Spinal cord (tissue), 10 donors: ENCODE measurements at places on chromosomes 16 and 17.

DNA sequence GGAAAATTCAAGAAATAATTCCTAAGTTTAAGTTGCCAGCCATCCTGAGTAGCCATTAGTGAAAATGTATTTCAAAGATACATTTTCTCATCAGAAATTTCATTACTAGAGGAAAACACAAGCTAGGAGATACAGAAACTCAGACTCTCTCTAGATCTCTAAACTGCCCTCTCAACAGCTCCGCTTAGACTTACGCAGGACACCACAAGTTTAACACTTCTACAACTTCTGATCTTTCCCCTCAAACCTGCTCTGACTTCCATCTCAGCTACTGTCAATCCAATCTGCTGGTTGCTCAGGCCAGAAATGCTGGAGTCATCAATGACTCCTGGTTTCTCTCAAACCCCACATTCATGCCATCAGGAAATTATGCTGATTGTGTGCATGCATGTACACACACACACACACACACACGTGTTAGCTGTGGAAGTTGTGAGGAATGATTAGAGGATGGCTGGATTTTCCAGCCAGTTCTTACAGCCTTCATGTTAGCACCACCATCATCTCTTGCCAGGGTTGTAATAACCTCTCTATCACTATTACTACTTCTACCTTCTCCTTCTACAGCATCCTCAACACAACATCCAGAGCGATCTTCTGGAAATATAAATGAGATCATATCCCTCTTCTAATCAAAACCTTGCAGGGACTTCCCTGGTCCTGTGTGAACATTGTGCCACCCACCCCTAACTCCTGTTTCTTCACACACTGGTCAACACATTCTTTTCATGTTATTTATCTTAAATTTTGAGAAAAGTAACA is 47.1 kb downstream of the COX10 start:
- no peak for DNase-seq

DNA sequence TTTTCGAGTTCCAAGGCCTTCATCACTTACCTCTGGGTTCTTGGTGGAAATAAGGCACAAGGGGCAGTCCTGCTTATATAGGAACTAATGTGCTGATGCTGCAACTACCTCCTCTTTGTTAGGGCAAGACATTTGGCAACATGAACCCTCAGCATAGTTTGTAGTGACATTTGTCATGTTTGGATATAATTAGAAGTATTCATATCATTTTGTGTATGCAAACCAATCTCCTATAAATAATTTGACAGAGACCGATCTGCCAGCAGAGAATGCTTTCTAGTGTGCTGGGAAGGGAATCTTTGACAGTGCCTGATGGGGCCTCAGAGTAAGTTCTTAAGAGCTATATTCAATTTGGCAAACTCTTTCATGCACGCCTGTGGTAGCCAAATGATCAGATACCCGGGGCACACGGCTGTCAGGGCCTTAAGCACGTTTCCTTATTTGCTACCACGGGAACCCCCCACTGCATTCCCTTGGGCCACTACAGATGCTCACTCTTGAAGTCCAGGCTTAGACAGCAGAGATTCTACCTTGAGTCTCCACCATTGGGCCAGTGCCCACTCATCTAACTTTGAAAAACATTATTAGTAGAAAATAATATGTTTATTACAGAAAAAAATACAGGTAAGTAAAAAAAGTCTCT is at the start of gene MYH8:
Gene MYH8 (minus strand): TSS at position 51 of the 643 bp plus-strand sequence. CDS start 1,723 bp downstream, outside the sequence.
- no peak for DNase-seq

GRCh38 chr17:49425004-49425286 is 10.3 kb upstream of the PHB1 start:
- DNase-seq, result no peak

DNA sequence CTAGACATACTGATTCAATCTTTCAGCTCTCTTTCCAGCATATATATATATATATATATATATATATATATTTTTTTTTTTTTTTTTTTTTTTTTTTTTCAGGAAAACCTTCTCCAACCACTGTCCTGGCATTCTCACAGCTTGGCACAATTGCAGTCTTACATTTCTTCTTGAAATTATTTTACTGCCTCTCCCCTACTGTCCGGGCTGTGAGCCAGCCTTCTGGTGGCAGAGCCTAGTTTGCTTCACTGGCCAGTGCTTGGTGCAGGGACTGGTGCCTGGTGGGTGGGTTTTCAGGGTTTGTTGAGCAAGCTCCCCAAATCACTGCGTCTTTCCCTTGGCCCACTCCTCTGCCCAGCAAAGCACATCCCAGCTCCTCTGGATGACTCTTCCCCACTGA is 28.5 kb downstream of the PRSS54 start:
- no peak for DNase-seq

- no peak for DNase-seq
Measured at GRCh38 chr16:89919535-89920406, 1.1 kb downstream of the MC1R start.
